ENCODE measurements at places on chromosomes 16 and 17.

DNA sequence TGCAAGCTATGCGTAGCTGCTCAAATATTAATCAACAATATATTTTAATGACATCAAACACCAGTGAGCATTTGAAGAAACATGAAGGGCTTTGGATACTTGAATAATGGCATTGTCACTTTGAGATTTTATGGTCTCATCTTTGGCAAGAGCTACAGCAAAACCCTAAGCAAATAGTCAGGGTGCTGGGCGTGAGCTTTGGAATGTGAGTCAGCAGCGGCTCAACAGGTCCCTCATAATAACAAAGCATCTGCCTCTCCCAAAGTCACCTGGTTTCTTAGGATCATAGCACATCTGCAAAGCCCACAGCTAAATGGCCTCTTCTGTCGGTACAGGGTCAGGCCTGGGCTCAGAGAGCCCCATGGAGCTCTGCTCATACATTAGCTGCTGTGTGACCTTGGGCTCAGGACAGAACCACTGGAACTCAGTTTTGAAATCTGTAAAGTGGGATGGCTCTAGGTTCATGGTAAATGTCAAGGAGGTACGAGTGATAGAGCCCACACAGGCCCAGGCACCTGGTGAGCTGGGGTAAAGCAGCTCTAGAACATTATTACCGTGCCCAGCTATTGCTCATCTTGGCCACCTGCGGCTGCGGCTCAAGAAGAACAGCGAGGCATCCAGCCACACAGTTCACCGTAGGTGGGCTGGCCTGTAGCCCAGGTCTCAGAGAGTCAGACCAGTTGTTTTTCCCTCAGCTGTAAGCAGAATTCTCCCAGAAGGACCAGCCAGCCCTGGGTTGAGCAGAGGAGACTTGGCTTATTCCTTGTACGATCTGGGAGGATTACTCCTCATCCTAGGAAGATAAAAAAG is 544.5 kb upstream of the CDH11 start:
- DNase-seq = no peak

- no peak for DNase-seq
Observed at GRCh38 chr17:44941712-44942331, 5.8 kb downstream of the KIF18B start.

DNA sequence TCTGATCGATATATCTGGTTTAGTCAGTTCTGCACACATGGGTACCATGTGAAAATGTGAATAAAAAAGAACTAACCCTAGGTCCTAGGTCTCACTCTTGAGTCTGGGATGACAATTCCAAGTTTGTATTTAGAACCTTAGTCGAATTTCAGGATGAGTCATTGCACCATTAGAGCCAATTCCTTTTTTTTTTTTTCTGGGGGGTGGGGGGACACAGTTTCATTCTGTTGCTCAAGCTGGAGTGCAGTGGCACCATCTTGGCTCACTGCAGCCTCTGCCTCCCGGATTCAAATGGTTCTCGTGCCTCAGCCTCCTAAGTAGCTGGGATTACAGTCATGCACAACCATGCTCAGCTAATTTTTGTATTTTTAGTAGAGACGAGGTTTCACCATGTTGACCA is 41.6 kb downstream of the SPAG9 start:
- DNase-seq = no peak

GRCh38 chr17:16377941-16378341 is 3.0 kb upstream of the UBB start:
- no peak for DNase-seq

DNA sequence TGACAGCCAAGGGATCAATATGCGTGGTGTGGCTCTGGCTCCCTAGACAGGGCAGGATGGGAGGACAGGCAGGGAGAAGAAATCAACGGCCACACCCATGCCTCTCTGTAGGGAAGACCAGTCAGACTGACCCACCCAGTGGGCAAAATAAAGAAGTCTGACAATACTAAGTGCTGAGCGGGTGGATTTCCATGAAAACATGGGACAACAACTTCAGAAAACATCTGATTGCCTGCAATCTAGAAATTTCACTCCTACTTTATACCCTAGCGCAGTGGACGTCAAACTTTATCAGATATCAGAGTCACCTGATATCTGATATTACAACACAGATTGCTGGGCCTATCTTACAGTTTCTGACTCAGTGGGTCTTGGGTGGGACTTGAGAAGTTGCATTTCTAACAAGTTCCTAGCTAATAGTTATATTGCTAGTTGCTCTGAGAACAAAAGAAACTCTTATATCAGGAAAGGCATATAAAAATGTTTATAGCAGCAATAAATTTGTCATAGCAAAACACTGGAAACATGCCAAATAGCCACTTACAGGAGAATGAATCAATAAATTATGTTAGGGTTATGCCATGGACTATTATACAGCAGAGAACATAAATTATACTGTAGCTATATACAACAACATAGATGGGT is 38.4 kb downstream of the C17orf67 start:
- DNase-seq = no peak

- DNase-seq = no peak
Observed at GRCh38 chr16:30787613-30788378, 791 bp upstream of the ZNF629 start.

DNA sequence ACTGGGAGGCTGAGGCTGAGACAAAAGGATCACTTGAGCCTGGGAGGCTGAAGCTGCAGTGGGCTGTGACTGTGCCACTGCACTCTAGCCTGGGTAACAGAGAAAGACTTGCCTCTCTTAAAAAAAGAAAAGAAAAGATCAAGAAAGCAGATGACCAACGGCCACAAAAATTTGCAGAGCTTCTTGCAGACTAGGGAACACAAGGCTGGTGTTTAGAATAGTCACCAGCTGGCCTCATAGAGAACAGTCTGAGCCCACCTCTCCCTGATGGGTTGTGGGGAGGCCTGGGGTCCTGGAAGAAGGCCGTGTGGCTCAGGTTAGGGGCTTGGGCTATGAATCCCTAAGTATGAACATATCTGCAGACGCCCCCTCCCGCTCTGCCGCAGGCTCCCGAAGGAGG is 73.7 kb upstream of the MED9 start:
- DNase-seq = no peak

DNA sequence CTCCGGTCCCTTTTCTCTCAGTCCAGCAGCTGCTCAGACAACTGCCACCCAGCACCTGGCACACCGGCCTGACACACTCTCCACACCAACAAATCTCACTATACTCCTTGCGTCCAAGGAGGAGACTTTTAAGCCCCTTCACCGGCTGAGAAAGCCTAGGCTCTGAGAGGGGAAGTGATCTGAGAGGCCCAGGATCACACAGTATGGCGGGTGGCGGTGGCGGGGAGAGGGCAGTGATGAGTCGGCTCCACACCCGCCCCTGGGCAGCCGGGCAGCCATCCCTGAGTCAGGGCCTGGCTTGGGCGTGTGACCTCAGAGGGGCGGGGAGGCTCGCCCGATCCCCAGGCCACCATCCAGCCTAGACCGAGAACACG is 569 bp downstream of the FLII start:
- peak; percentile 91 for DNase-seq

DNA sequence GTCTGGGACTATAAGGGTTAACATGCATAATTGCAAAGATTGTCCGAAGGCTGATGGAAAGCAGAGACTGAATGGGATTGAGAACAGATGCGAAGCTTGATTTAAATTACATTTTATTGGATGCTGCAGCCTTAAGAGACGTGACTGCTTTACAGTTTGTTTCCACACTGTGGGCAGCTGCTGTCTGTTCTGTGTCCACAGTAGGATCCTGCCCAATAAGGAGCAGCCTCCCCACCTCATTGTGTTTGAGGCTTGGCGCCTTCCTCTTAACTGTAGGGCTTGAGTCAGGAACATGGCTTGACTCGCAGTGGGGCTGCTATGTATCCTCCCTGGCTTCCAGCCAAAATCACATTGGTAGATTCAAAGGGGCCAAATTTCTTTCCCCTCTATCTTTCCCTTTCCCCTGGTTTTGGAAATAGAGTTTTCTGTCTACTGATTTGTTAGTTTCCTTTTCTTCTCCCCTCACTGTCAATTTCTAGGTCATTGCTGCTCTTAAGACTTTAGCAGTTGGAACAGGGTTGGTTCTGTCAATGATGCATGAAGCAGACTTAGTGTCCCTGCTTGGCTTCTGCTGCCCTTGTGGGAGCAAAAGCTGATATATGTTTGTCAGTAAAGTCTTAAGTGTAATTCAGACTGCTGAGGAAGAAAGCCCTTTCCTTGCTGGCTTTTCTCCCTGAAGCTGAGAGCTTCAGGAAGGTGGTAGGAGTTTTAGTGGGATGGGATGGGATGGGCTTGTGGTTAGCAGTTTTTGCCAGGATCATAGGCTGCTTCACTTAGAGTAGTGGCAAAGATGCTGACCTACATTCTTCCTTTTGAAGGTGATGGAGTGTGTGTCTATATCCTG is 5.0 kb upstream of the RARA start:
- DNase-seq = no peak

DNA sequence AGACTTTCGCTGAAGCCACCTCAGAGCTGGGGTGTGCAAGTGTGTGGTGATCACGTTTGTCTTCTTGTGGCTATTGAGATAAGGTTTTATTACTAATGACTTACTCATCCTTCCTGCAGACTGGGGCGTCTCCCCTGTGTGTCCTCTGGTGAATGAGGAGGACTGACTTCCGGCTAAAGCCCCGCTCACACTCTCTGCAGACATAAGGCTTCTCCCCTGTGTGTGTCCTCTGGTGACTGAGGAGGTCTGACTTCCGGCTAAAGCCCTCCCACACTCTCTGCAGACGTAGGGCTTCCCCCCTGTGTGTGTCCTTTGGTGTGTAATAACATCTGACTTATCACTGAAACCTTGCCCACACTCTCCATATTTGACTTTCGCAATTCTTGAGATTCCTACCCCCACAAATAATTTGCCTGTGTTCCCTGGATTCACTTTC is 19.4 kb downstream of the PRDM7 start:
- no peak for DNase-seq

DNA sequence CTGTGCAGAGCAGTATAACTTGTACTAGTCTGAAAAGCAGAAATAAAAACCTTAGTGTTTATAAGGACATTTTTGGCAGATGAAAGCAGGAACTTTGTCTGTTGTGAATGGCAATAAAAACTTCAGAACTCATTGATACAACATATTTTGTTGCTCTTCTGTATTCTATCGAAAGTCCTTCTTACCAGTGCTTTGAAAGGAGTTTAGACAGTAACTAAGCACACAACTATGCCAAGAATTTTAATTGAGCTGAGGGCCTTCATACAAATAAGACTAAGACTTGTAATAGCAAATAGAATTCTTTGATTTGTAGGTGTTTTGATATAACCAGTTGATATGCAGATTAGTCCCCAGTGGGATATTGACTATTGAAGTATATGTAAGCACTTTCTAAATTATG is 308.4 kb downstream of the ZFHX3 start:
- DNase-seq = no peak

- no peak for DNase-seq
Observed at GRCh38 chr16:10776280-10776679, 32.6 kb downstream of the NUBP1 start.

DNA sequence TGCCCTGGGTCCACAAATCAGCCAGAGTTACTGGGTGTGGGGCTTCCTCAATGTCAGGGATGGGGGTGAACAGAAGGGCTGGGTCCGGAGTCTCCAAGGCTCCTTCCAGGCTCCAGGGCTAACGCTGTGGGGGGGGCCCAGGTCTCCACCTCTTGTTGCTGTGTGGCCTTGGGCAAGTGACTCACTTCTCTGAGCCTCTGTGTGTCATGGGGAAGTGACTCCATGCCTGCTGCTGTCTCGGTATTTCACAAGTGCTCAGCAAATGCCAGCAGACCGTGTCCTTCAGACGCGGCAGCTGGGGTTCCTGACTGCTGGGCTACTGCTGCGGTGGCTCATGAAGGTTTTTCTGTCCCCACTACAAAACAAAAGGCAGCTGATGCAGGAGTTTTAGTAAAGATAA is 26.6 kb downstream of the JPH3 start:
- DNase-seq = peak; percentile 6

- DNase-seq = no peak
Observed at GRCh38 chr16:2981899-2982250, 1.6 kb upstream of the PKMYT1 start.

- DNase-seq = no peak
Observed at GRCh38 chr16:54519161-54519695, 232.6 kb upstream of the IRX3 start.

DNA sequence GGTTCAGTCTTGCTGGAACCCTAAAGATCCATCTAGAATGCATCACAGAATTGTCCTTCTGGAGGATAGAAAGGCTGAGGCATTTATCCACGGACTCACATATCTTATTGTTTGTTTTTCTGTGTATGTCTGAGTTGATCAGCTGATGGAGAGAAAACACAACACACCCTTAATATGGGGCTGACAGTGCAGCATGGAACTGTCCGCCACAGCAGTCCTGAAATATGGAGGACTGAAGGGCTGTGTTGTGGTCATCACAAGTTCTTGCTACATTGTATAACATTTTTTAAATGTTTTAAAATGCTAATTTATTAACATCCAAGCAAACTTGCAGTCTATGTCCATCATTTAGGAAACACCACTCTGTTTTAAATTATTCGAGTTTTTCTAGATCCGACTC is 448.9 kb upstream of the ERCC4 start:
- DNase-seq = no peak

DNA sequence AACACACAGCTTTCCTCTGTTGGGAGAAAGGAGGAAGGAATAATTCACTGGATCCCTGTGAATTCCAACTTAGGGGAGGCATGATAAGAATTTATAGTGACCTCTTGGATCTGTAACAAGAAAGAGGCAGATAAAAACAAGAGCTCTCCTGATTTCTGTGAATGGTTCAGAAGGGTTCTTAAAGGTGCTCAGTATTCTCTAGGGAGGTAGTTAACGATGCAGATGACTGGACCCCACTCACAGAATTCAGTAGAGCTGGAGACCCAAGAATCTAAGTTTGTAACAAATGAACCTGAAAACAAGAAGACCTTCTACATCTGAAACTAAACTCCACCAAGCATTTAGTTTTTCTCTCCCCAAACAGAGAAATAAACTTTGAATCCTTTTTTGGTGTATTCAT is 8.6 kb downstream of the ZNRF1 start:
- no peak for DNase-seq

GRCh38 chr16:19833581-19833980 is 51.1 kb downstream of the GPRC5B start:
- DNase-seq = no peak

GRCh38 chr16:56257666-56258342 is 66.5 kb downstream of the GNAO1 start:
- no peak for DNase-seq

GRCh38 chr16:13155780-13156179 is 254.4 kb downstream of the SHISA9 start:
- DNase-seq = no peak

DNA sequence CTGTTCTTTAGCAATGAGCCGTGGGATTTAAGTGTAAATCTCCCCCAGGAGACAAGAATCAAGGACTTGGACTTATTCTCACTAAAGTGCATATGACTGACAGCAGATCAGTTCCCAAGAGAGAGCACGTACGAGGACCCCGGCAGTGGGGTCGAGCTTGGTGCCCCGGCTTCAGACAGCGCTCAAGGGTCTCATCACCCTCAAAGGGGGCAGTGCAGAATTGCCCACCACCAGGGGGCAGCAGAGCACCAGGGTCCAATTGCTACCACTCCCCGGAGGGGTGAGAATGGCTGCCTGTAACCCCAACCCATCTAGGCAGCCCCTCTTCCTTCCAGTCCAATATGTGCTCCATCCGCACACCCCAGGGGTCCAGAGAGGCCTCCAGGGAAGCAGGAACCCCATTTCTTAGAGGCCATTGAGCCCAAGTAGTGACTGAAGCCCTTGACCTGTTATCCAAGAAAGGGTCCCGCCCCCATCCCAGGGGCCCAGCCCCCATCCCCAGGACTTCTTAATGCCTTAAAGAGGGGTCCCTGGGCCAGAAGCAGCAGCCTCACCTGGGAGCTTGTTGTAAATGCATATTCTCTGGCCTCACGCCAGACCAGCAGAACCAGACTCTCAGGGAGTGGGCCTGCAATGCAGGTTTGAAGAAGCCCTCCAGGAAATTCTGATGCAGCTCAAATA is 86.1 kb downstream of the ZDHHC7 start:
- peak; percentile 66 for DNase-seq

GRCh38 chr17:64573214-64573613 is 66.4 kb downstream of the CEP95 start:
- DNase-seq = no peak

Data from right cardiac atrium (tissue), 5 donors.